Activated T-helper 1 cell treated with Interleukin-2 at 50 U/mL for 16 hours (primary cell): ENCODE measurements at places on chromosomes 6 and 20.

GRCh38 chr6:93940381-93940780 lies 521.0 kb upstream of the EPHA7 start:
- no peak for DNase-seq

- no peak for DNase-seq
Measured at GRCh38 chr20:1652104-1652503, 5.5 kb downstream of the SIRPG start.

- no peak for DNase-seq
Measured at GRCh38 chr6:36924778-36925374, 29.7 kb upstream of the PI16 start.

- no peak for DNase-seq
Measured at GRCh38 chr20:6944292-6944691, 176.8 kb downstream of the BMP2 start.

DNA sequence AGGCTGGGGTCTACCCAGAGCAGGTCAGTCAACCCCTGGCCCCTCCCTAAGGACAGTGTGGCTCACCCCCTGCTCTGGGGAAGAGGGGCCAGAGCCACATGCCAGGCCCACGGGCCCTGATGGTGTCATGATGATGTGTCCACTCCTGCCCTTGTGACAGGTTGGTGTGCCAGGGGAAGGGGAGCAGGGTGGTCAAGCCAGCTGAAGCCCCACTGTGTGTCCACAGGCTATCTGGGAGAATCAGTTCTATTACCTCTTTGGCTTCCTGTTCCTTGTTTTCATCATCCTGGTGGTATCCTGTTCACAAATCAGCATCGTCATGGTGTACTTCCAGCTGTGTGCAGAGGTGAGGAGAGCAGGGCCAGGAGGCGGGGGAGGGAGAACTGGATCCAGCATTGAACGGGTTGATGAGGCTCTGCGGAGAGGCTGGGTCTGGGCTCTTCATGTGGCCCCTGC lies 47.7 kb downstream of the PLAGL2 start:
- no peak for DNase-seq

- no peak for DNase-seq
Measured at GRCh38 chr20:37927410-37928095, 24.6 kb downstream of the VSTM2L start.

- no peak for DNase-seq
Measured at GRCh38 chr6:41050536-41050935, 2.5 kb upstream of the APOBEC2 start.

DNA sequence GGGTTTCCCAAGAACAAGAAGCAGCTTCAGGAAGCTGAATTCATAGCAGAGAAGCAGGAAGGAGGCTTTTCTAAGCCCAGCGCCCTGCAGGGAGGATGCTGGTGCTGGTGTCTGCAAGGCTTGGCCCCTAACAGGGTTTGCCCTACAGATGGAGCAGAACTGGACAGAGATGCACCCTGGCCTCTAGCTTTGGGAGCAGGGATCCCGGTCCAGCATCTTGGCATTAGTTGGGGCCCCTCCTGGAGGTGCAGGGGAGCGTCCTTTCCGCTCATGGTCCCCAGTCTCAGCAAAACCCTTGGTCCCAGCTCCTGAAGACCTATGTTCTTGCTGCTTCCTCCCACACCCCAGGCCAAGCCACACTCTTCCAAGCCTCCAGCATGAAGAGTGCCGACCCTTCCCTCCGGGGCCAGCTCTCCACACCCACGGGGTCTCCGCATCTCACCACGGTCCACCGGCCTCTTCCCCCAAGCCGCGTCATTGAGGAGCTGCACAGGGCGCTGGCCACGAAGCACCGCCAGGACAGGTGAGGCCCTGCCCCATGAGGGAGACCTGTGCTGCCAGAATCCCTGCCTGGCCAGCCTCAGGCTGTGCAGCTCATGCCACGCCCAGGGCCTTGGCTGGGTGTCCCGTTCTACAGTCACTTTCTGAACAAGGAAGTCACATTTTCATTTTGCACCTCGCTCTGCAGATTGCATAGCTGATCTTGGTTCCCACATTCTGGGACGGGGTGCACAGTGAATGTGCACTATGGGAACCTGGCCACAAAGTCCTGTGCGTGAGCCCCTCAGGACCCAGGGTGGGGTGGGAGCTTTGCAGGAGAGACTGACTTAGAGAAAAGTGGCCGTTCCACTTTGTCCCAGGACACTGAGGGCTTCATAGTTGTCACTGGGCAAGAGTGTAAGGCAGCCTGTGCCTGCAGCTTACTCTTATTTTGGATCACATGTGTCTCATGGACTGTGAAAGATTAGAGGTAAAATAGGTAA lies 160.2 kb downstream of the SYCP2 start:
- no peak for DNase-seq

DNA sequence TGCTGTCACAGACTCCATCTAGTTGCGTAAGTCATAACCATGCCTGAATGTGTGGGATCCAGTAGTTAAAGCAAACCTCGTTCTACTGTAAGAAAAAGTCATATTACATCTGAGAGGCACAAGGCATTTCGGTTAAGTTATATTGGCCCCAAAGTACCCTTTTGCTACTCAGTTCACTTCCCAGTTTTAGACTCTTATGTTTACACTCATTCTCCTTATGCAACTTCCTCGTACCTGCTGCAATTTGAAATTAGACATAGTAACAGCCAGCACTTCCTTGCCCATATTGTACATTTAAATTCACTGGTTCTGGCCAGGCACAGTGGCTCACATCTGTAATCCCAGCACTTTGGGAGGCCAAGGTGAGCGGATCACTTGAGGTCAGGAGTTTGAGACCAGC lies 37.0 kb downstream of the PEX7 start:
- no peak for DNase-seq

DNA sequence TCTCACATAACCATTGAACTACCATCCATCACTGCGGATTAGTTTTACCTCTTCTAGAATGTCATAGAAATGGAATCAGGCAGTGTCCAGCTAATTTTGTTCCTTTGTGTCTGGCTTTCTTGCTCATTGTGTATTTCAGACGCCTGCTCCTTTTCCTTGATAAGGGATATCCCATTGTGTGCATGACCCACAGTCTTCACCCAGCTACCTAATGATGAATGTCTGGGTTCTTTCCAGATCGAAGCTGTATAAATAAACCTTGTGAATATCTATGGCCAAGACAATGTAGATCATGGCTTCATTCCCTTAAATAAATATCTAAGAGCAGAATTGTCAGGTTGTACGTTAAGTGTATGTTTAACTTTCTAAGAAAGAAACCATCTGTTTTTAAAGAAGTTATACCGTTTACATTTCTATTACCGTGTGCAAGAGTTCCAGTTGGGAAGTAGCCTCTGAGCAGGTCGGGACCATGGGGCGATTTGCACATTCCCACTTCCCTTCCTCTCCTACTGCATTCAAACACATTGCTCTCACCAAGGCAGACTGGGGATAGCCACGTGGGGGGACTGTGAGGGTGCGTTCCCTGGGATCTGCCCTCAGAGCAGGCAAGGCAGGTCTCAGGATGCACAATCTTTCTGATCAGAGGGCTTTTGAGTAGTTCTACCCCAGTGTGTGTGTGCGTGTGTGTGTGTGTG lies 13.1 kb downstream of the CD93 start:
- no peak for DNase-seq

- DNase-seq = no peak
Measured at GRCh38 chr6:13788820-13789219, 25.5 kb downstream of the MCUR1 start.

DNA sequence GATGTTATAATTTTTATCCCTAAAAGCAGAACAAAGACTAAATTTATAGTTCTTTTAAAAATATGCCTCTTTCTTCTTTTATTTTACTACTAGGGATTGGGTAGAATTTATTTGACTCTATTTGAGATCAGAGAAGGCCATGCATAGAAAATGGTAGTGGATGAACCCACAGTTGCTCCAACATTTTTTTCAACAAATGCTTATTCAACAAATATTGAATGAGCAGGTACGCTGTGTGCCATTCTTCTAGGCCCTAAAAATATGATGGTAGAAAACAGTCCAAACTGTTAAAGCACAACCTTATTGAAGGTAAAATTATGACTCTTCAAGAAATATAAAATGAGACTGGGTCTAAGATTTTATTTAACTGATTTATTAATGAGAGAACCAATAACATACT lies 30.0 kb downstream of the OTOR start:
- no peak for DNase-seq

- DNase-seq = no peak
Measured at GRCh38 chr6:102114402-102114801, 720.9 kb downstream of the GRIK2 start.

GRCh38 chr20:5612581-5613301 lies 137.5 kb upstream of the SHLD1 start:
- no peak for DNase-seq

DNA sequence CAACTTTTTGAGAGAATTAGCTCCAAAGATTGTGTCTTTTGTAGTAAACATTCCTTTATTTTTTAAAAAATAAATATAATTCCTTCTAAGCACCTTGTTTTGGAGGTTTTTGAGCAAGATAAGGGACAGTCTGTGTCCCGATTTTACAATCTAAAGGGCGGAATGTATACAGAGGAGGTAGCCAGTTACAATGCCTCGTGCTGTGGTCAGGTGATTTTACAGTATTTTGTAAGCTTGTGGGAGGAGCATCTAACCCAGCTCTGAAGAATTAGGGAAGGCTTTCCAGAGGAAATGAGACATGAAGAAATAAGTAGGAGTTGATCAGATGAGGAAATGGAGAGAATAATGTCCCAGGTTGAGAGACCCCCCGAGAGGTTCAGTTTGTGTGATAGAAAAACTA lies 1.3 kb downstream of the HINT3 start:
- no peak for DNase-seq

- DNase-seq = no peak
Measured at GRCh38 chr6:22965889-22966288, 396.5 kb downstream of the HDGFL1 start.

DNA sequence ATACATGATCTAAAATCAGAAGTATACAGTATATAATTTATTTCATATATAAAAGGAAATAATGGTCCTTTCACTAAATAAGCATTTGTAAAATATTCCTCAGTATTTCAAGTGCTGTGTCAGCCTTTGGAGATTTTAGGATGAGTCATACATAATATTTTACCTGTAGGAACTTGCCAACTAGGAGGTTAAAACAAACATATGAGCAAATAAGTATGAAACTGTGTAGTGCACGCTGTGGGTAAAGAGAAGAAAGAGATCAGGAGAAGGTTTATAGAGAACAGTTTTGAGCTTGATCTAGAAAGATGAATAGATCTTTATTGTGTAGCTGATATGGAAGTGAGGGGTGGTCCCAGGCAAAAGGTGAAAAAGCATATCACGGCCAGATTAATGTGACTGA lies 169.9 kb upstream of the RNF217 start:
- DNase-seq = no peak

DNA sequence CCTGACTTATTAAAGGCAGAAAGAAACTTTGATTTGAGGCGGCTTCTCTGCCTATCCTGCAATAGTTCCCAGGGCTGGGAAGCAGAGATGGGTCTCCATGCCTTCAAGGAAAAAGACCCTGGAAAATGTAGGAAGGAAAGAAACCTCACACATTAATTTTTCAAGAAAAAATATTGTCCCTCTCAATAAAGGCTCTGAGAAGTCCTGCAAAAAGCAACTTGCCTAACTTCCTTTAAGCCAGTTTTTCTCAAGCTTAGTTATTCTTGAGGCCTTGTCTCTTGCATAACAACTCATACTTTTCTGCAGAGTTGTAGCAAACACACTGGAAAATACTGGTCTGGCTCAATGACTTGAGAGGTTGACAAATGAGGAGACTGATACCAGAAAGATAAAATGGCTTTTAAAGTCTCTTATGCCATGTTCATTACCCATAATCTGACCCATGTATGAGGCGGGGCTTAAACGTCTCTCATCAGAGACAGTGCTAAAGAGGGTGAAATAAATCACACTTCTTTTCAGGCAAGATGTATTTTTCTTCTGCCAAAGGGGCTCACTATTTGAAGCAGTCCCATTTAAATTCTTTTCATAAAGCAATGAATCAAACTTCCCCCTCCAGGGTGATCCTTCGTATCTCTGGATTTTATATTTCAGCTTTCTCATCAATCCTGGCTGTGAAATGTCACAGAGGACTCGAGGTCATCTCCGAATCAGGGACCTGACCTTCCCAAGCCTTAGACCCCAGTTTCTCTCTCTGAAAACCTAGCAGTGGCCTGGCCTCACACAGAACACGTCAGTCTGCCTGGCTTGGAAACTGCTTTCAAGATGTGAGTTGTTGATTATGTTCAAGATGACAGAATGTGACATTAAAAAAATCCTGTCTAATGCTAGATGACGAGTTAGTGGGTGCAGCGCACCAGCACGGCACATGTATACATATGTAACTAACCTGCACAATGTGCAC lies 82.3 kb upstream of the KCNG1 start:
- DNase-seq = no peak

DNA sequence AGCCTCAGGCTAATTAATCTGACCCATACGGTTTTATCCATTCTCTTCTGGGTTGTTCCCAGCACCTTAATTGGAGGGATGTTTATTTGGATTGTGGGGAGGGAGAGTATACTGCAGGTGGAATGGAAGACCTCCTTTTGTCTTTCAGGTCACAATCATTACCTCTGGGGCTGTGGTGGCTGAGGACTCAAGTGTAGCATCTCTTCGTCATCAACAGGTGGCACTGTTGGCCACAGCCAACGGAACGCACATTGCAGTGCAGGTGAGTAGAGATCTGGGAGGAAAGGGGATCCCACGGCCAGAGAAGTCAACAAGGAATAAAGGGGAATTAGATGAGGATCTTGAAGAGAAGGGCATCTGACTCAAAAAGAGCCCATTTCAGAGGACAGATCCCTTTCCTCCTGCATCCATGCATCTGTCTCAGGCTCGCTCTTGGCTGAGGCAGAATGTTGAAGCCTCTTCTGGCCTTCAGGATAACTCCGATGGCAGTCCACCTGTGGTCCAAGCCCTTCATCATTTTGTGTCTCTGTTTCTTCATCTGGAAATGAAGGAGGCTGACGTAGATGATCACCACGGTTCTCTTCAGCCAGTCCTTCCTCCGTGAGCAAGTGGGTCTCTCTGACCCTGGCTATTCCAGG lies 3.2 kb upstream of the DEF6 start:
- DNase-seq = no peak

DNA sequence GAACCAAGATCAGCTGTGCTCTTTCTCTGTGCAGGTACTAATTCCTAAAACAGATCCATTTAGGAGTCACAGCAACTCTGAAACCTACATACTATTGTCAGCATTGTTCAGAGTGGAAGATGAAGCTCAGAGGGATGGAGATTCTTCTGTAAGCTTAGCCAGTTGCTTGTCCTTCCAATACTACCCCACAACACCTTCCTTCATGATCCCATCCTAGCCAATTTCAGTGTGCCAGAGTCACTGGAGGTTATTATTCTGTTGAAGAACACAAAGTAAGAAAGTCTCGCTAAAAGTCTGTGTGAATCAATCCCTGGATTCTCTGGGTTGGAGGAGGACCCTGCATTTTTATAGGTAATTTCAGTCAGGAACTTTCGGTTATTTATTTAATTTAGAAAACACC lies 2.3 kb downstream of the POPDC3 start:
- DNase-seq = no peak

- no peak for DNase-seq
Measured at GRCh38 chr6:73857341-73857890, 161.4 kb downstream of the CD109 start.

- DNase-seq = no peak
Measured at GRCh38 chr6:3724451-3725144, 26.9 kb downstream of the PXDC1 start.
